Esophagus squamous epithelium (tissue), 5 donors: ENCODE measurements at places on chromosomes 5 and 9.
A peak's percentile ranks its signal among the peaks of the same experiment; 100 is the strongest.

- no peak for DNase-seq
Observed at GRCh38 chr5:87079219-87079618, 188.5 kb upstream of the RASA1 start.

DNA sequence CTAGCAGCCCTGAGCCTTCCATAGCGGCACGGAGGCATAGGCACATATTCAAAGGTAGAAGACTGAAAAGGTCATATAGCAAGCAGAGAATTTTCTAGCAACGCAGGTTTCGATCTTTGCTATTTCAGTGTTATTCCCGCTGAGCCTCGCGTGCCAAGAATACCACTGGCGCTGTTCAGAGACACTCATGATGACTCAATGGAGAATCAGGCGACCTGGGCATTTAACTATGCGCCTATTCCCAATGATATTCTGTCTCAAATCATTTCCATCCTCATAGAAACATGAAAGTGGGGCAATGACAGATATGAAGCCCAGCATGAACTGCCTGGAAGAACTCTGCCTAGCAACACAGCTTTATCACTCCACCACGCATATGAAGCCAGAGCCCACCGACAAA lies 59.9 kb downstream of the EFNA5 start:
- DNase-seq: no peak

GRCh38 chr9:13661014-13661413 lies 381.5 kb upstream of the MPDZ start:
- no peak for DNase-seq

DNA sequence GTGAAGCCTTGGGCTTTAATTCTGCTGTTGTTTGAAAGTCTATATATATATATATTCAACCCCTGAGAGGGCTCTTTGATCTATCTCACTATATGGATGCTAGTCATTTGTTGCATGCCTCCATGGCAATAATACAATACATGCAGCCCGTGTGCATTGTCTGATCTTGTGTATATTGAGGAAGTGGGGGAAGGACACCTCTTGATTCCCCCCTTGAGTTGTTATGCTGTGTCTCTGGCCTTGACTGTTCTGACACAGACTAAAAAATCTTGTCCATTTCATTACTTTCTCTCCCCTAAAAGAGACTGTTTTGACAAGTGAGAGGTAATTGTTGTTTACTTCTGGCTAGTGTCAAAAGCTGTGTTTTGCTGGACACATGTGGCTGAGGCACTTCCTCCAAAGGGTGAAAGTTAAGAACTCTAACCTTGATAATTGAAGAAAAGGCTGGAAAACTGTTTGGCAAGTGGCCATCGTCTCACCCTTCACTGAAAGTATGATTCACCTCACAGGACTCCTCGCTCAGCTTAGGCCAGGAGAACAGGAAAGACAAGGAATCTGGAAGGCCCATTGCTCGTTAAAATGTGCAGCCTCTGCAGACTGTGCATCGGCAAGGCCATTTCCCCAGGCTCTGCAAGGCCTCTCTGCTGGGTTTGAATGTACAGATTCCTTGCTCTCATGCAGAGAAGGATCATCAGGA lies 304.0 kb downstream of the PRELID2 start:
- no peak for DNase-seq

- DNase-seq: no peak
Observed at GRCh38 chr5:124630767-124631704, 115.4 kb downstream of the ZNF608 start.

DNA sequence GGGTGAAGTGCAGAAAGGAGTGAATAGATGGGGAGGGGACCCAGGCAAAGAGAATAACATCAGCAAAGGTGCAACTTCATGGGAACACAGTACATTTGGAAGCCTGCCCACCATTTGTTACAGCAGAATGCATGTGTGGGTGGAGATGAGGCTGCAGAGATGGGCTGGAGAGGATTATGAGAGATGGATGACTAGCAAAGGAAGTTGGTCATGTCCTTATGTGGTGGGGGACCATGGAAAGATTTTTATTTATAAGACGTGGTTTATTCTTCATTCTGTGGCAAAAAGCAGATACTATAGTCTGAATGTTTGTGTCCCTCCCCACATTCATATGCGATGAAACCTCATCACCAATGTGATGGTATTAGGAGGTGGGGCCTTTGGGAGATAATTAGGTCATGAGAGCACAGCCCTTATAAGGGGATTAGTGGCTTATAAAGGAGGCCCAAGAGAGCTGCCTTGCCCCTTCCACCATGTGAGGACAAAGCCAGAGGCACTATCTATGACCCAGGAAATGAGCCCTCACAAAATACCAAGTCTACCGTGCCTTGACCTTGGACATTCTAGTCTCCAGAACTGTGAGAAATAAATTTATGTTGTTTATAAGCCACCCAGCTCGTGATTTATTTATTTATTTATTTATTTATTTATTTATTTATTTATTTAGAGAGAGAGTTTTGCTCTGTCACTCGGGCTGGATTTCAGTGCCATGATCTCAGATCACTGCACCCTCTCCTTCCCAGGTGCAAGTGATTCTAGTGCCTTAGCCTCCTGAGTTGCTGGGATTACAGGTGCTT lies 483.7 kb downstream of the RAB3C start:
- no peak for DNase-seq

DNA sequence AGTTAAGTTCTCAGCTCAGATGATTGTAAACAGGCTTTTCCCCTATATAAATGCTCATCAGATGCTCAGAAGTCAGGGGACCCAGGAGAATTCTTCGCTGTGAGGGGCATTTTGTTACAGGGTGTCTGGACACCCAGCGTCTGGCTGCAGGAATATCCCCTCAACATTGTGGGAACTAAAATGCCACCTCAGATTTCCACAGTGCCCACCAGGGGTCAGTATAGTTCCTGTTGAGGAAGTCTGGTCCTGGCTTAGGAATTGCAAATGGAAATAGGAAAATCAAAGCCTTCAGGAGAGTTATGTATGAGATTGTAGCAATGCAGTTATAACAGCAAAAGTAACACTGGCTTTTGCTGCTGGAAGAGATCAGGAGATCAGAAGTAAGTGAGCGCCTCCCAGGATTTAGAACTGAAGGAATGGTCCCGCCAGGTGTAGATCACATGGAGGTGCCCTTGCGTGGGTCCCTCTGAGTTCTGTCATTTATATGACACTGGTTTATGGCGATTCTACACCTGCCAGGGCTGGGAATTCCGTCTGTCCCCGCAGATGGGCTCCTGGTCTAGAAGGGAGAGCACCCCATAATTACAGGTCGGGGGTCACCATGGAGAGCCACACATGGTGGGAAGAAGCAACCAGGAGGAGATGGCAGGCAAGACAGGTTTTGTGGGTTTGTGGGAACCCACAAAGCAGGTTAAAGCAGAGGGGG lies 47.1 kb upstream of the CTSL start:
- no peak for DNase-seq

- no peak for DNase-seq
Observed at GRCh38 chr5:137374110-137374714, 124.9 kb downstream of the SPOCK1 start.

GRCh38 chr5:176866707-176867310 lies 32.3 kb downstream of the HK3 start:
- DNase-seq: no peak

DNA sequence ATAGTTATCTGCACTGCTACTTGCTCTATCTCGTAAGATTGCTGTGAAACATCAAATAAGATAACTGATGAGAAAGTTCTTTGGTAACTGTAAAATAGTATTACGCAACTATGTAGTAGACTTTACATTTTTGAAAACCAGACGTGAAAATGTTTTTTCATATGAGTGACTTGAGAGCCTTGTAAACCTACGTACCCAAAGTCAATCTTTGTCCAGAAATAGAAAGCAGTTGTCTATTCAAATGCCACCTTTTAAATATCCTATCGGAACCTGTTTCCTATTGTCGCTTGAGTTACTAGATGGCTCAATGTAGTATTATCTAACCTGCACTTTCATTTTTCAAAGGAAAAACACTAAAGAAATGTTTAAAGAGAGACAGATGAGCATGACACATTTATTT lies 1.6 kb downstream of the FNIP1 start:
- no peak for DNase-seq

GRCh38 chr5:96247097-96247701 lies 185.8 kb downstream of the PCSK1 start:
- DNase-seq: no peak

DNA sequence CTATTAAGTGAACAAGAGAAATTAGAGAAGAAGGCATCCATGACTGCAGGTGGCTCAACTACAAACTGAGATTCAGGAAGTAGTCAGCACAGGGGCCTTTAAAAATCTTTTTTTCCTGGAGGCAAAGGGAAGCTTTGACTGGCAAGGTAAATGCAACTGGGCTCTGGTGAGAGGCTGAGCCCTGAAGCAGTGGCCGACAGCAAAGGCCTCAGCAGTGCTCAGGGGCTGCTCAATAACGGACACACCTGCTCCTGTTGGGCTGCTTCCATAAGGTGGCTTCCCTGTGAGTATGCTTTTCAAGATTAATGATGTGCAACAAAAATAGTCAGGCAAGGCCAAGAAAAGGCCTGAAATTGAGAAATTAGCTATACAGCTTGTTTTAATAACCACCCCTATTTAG lies 134.2 kb upstream of the RGMB start:
- no peak for DNase-seq

DNA sequence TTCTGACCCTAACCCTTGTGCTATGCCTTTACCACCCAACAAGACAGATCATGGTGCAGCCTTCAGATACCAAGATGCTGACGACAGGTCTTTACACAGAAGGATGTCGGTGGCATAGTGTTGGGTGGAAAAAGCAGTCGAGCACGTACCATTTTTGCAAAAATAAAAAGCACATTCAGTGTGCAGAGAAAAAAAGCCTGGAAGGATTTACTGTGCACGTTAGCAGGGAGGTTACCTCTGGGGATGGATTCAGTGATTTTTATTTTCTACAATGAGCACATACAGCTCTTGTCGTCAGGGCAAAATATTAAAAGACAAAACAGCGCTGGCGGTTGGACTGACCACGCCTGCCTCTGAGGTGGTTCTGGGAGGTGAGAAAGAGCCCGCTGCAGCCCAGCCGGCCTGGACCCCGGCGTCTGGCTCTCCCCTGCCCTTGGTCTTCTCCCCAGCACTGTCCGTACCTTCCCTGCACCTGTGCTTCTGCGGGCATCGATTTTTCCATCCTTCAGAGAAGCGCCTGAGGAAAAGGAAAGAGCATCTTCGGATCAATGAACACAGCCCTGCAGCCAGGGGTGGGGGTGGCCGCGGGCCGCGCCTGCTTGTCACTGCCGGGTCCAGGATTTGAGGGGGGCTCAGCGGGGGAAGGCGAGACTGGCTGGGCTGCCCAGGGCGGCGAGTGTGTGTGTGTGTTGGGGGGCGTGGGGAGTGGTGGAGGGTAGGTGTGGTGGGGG lies 200.0 kb upstream of the IER5L start:
- DNase-seq: no peak

DNA sequence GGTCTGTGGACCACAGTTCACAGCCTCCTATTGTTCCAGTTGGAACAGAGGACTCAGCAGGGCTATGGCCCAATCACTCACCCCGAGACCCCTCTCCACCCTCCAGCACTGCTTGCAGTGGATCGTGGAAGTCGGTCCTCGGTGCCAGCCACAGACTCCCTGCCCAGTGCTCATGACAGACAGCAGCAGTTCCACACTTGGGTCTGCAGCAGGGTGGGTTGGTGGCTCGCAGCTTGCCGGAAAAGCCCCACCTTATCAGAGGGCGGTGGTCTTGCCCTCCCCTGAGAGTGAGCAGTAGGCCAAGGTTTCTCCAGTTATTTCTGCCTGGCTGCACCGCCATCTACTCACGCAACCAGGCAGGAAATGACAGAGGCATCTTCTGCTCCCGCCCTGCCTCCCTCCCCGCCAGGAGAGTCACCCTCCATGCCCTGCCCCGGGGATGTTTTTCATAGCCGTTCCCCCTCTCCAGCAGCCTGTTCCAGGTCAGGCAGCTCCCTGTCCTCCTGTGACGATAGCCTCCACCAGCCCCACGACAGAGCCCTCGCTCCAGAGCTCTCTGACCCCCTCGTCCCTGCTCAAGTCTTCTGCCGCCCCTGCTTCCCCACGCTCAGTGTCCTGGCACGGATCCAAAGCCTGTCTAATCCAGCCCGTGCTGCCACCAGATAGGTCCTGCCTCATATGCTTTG lies 34.5 kb downstream of the UNC5A start:
- no peak for DNase-seq

GRCh38 chr9:13397661-13398060 lies 118.2 kb upstream of the MPDZ start:
- DNase-seq: no peak

- no peak for DNase-seq
Observed at GRCh38 chr5:95244479-95244878, 40.4 kb downstream of the MCTP1 start.

- DNase-seq: peak; percentile 0
Observed at GRCh38 chr5:163564321-163564938, 59.0 kb downstream of the MAT2B start.

- no peak for DNase-seq
Observed at GRCh38 chr9:14400658-14400995, 86.7 kb upstream of the NFIB start.

GRCh38 chr5:10607023-10607665 lies 43.3 kb downstream of the ANKRD33B start:
- DNase-seq: no peak

GRCh38 chr9:6845880-6846279 lies 88.1 kb downstream of the KDM4C start:
- no peak for DNase-seq

GRCh38 chr5:41539454-41539853 lies 29.1 kb upstream of the PLCXD3 start:
- DNase-seq: no peak

DNA sequence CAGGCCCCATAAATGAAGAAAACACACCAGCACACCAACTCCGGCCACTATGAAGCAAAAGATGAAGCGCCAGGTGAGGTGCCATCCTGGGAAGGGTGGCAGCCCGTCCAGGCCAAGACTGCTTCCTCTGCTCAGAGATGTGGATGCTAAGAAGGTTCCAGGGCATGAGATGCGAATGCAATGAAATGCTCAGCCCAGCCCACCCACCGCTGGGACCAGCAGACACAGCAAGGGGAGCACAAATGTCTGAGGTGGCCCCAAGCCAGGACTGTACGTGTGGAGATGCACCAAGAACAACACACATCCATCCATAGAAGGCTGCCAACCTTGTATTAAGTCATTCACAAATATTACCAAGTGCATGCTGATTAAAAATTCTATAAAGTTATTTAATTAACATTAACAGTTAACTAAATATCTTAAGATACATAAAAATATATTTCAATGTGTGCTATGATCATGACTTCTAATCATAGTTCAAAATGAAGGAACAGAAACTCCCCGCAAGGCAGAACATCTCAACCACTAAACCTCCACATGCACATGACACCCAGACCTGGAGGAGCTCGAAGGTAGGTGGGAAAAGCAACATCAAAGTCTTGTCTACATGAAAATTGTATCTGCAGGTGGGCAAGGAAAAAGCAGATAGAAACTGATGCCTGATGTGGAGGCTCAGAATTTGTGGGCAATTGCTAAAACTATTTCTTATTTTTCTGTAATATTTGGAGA lies 43.7 kb downstream of the BICD2 start:
- no peak for DNase-seq

DNA sequence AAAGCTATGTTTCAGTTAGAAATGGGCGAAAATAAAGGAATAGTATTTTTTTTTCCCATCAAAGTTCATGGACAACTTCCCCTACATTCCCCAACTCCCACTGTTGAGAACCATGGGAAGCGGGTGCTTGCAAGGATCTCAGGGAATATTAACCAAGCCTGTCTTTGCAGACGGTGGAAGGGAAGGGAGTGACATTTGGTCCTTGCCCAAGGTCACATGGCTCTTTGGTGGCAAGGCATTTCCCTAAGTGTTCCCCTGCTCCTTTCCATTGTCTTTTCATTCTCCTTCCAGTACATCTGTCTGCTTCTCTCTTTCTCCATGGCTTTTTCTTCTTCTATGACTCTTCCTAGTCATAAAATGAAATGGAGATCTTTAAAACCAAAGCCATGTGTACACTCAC lies 19.0 kb downstream of the C9orf57 start:
- no peak for DNase-seq

GRCh38 chr9:121645853-121646807 lies 5.3 kb upstream of the DAB2IP start:
- DNase-seq: no peak
